ENCODE measurements at places on chromosomes 7 and 10.

DNA sequence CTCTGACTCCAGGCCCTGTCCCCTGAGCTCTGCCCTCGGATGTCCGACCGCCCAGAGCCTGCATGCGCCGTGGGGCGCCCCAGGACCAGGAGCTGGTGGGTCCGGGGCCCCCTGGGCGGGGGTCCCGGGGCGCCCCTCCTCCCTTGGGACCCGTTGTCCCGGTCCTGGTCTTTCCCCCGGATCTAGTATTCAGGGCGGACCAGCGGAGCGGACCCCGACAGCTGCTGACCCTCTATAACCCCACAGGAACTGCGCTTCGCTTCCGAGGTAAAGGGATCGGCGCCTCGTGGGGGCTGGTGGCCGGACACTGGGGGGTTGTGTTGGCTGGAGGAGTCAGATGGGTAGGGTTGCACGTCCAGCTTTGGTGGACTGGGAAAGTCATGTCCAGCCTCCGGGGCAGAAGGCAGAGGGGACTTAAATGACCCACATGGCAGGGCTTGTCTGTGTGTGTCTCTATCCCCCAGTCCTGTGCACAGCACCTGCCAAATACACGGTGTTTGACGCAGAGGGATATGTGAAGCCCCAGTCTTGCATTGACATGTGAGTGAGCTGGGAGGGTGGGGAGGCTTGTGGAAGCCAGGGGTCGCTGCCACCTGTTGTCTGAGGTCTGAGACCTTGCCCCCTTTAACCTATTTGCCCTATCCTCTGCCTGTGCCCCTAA lies 520 bp downstream of the MOSPD3 start:
- no peak for DNase-seq

DNA sequence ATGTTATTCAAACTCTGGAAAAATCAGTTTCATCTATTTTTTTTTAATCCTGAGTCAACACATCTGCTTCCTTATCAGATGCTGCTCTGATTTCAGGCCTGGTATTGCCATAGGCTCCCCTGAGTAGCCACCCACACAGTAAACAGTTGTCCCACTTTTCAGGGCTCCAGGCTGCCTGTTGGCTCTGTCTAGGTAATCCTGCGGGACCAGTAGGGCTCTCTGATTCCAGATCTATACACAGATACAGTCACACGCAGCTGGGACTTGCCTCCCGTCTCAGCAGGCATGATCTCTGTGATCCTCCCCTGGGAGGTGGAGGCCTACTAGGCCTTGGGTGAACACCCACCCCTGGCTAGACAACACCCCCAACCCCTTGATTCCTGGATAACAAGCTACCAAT lies 206.1 kb downstream of the CREB5 start:
- no peak for DNase-seq

GRCh38 chr10:110317866-110318850 lies 13.4 kb upstream of the SMNDC1 start:
- DNase-seq, result no peak

DNA sequence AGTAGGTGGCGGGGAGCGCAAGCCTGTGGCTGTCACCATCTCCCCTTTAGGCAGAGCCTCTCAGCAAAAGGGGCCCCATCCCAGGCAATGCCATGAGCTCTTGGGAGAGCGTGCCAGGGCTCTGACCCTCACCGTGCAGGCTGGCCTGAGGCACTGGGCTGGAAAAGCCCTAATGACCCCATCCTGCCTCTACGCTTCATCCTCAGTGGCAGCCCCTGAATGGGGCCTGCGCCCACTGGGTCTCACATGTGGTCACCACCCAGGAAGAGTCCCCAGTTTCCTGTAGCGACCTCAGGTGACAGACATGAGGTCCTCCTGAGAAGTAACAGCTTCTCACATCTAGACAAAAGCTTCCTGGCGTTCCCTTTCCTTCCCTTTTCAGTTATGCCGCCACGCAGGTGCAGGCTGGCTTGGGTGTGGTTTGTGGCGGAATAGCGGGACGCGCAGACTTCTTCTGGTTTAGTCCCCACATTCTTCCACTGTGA lies 59.2 kb downstream of the CLEC2L start:
- DNase-seq, result no peak

GRCh38 chr7:94223375-94224084 lies 171.2 kb upstream of the COL1A2 start:
- peak; percentile 13 for DNase-seq

- no peak for DNase-seq
Observed at GRCh38 chr7:141397236-141398163, 153.7 kb upstream of the AGK start.

- DNase-seq, result no peak
Observed at GRCh38 chr10:93319896-93320295, 162.2 kb downstream of the MYOF start.

DNA sequence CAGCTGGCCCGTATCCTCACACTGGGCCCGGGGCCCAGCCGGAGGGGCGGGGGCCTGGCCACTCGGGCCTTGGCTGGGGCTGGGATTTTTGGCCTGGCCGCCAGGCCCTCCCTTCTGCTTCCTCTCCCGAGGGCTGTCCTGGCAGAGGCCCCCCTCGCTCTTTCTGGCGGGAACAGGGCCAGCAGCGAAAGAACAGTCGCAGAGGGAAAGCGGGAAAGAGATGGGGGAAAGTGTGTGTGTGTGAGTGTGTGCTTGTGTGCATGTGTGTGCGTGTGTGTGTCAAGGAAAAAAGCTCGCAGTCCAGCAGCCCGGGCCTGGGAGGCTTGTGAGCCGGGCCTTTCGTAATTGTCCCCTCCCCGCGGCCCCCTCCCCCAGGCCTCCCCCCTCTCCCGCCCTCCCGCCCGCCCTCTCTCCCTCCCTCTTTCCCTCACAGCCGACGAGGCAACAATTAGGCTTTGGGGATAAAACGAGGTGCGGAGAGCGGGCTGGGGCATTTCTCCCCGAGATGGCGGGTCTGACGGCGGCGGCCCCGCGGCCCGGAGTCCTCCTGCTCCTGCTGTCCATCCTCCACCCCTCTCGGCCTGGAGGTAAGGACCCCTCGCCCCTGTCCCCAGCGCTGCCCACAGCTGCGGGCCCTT lies at the start of gene ELN:
TSS of gene ELN (plus strand) at position 491 of the 638 bp plus-strand sequence. CDS start at position 506, 15 bp downstream.
- no peak for DNase-seq

GRCh38 chr7:123773481-123773880 lies 24.7 kb upstream of the WASL start:
- no peak for DNase-seq

GRCh38 chr7:54292171-54292925 lies 249.8 kb upstream of the VSTM2A start:
- no peak for DNase-seq

- DNase-seq, result no peak
Observed at GRCh38 chr7:108093851-108094331, 36.3 kb downstream of the LAMB4 start.

DNA sequence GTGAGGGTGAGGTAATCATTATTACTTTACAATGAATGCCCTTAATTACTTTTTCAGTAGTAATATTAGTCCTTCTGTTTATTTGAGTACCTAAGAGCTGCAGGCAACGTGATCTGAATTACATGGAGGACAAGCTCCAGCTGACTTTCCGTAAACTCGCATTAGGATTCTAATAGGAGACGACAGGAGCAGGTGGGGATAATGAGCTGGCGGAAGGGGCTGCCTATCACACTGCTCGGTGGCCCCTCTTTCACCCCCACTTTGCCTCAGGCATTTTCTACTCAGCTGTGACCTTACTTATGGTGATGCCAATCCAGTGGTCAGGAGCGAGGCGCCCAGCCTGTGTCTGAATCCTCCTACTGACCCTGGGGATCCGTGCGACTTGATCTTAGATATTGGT lies at the start of gene C7orf33:
TSS of gene C7orf33 (plus strand) at position 296 of the 400 bp plus-strand sequence. CDS start 160 bp downstream, outside the sequence.
- no peak for DNase-seq

DNA sequence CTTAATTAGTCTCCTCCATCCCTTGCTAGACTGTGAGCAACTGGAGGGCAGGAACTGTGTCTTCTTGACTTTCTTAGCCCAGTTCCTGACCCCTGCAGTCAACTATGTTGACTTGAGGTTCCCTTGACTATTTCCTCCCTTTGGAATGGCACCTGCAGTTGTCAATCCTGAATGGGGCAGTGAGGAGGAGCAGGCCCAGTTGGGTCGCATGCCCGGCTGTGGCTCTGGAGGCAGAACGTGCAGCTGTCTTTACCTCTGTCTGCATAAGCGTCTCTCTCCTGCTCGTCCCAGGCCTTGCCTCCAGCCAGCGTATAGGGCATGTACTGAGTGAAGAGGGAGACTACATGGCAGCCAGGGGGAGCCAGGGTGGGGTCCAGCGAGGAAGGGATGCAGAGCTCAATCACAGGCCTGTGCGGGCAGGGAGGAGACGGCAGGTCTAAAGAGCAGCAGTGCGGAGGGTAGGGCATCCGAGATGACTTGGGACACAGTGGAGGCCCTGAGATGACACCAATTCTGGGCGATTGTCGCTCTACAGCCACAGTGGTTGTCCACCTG lies 26.8 kb downstream of the PYROXD2 start:
- DNase-seq, result no peak

- no peak for DNase-seq
Observed at GRCh38 chr10:62894156-62894555, 78.0 kb upstream of the EGR2 start.

GRCh38 chr10:116737627-116738327 lies 4.6 kb downstream of the HSPA12A start:
- DNase-seq, result no peak

DNA sequence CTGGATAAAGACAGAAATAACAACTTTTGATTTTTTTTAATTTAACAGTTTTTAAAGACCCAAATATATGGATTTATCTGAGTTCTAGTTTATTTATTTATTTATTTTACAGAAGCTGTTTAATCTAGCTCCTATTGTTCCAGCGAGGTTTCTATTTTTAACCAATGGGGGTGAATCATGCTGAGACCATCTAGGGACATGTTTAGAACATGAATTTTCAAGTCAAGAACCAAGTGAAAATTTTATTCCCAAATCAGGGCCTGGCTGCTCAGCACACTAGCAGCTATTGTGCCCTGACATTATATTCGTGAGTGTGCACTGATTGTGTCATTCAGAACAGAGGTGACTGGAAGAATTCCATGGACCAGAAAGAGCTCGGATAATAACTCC lies 24.6 kb upstream of the MPP7 start:
- DNase-seq, result no peak

GRCh38 chr7:40827222-40828085 lies 692.6 kb downstream of the SUGCT start:
- DNase-seq, result no peak

DNA sequence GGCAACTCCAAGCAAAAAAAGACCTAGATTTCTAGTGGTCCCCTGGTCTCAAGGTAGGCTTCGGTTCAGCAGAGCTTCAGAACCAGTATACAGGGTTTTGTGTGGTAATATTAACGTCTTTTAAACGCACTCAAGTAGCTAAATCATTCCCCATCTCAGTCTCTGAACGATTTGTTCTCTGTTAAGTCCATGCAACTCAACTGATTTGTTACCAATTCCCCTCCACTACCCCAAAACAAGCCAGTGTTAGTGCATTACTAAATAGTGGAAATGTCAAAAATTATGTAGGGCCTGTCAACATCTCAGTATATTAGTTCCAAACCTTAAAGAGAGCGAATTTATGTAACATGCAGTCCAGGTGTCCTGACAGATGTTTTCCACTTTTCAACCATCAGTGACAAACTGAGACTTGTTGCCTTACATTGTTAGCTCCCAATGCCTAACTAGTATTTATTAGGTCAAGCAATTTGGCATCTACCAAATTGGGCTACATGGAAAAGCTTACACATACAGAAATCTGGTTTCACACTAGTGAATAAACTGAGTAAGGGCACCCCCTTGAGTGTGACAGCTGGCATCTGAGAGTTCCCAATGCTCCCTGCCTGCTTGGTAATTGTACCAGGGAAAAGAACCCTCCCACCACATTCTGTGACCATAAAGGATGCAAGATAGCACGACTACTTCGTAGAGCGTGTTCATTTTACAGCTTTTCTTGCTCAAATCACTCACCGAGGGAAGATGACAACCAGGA lies 12.2 kb downstream of the HNRNPA2B1 start:
- DNase-seq, result no peak

- DNase-seq, result no peak
Observed at GRCh38 chr7:49670991-49671390, 102.4 kb upstream of the VWC2 start.

- DNase-seq, result no peak
Observed at GRCh38 chr10:91690412-91690811, 57.5 kb upstream of the PPP1R3C start.

DNA sequence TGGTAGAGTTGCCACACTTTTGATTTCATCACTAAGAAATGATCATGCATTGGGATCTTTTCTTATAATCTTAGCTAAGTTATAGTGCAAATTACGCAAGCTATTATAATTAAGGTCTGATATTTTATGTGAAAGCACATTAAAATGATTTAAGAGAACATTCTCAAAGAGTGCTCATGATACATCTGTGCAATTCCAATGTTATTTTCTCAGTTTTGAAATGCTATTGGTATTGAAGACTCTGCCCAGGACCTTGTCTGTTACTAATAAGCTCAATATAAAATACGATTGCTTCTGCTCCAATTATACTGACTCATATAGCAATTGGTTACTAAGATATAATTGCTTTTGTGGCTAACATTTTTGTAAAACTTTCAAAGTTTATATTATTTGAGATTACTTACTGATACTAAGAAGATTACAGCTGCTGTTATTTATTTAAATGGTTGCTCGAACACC lies 180.9 kb downstream of the ADAM12 start:
- DNase-seq, result no peak

GRCh38 chr10:45370202-45370955 lies 3.6 kb upstream of the ALOX5 start:
- no peak for DNase-seq

GRCh38 chr10:24039315-24039714 lies 169.6 kb upstream of the KIAA1217 start:
- no peak for DNase-seq

- no peak for DNase-seq
Observed at GRCh38 chr10:114367351-114368056, 36.8 kb downstream of the AFAP1L2 start.

- DNase-seq, result no peak
Observed at GRCh38 chr7:157805713-157806112, 468.9 kb downstream of the DNAJB6 start.

DNA sequence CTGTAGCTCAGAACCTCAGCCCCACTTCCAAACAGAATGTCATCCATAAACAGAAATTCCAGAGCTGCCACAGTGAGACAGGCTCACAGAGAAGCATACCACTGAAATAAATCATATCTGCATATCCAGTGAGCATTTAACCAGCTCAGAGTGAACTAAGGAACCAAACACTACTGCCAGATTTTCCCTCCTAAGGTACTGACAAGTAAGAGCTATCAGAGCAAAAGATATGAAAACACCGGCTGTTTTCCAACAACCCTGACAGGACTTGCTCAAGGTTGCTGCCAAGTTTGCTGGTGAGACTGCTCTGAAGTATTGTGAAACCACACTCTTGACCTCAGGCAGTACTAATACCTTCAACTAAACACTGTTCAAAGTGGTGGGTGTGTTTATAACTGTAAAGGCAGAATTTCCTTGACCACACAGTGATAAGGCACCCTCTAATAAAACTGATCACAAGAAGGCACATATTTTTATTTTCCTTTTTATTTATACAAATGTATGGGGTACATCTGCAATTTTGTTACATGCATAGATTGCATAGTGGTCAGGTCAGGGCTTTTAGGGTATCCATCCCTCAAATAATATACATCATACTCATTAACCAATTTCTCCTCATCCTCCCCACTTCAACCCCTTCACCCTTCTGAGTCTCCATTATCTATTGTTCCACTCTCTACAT lies 18.3 kb downstream of the SGMS1 start:
- peak; percentile 21 for DNase-seq
